ENCODE measurements at places on chromosomes 6 and 20.

- DNase-seq, result no peak
Observed at GRCh38 chr6:134397676-134398075, 79.8 kb upstream of the SGK1 start.

DNA sequence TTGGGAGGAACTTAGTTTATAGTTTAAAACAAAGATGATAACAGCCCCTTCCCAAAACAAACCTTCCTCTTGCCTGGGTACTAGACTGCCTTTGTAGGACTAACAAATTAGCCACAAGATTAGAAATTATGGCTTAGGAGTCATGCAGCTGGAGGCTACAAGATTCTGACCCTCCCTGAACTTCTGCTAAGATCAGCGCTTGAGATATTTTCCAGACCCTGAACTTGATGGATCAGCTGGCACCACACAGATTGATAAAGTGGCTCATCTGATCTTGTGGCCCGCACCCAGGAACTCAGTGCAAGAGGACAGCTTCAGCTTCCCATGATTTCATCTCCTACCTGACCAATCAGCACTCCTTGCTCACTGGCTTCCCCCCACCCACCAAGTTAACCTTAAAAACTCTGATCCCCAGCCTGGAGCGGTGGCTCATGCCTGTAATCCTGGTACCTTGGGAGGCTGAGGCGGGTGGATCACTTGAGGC lies 5.9 kb upstream of the SERINC3 start:
- DNase-seq, result no peak

DNA sequence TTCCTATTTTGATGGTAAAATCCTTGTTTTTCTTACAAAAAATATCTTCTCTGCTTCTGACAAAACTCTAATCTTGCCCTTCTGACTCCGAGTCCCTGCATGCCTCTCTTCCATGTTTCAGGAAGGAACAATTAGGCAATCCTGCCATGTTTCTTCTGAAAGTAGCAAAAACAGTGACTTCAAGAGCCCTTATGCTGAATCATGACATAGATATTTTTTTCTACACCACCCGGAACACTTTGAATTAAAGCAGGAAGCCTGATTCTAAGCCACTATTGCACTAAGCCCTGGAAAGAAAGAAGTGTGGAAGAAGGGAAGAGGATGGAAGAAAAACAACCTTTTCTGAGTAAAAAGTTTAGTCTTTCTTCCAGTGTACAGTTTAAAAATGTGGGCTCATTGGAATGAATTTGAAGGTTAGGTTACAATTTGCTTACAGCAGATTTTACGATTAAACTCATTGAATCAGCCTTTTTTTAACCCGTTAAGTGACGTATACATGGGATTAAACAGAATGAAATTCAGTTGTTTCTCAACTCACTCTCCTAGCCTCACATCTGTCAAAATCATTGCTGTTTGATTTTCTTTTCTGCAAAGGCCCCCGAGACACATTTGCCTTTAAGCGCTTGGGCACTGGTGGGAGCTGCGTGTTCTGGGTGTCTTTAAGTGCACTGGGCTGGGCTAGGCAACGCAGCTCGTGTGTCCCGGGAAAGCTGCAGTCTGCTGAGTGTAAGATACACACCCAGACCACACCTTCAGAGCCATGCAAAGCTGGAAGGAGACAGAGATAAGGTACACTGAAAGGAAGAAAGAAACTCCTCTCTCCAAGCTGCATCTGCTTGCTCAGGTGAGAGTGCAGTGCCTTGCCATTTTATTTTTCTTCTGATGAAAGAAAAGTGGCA lies 159.4 kb upstream of the CITED2 start:
- peak; percentile 6 for DNase-seq

DNA sequence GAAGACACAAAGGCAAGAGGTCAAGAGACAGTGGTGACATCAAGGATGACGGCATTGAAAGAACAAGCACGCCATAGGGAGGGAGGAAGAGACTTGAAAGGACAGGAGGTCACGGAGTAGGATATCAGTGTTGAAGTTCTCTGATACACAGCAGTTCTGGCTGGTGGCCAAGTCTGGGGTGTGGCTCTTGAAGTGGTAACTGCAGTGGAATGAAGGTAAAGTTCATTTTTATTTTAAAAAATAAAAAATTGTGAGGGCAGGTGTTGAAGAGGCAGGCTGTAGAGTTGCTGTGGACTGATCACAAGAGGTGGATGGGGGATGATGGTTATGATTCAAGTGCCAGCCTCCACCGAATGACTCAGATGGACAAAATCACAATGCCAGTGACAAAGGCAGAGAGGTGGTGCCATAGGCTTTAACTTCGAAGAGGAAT lies 53.2 kb upstream of the BMP2 start:
- no peak for DNase-seq

DNA sequence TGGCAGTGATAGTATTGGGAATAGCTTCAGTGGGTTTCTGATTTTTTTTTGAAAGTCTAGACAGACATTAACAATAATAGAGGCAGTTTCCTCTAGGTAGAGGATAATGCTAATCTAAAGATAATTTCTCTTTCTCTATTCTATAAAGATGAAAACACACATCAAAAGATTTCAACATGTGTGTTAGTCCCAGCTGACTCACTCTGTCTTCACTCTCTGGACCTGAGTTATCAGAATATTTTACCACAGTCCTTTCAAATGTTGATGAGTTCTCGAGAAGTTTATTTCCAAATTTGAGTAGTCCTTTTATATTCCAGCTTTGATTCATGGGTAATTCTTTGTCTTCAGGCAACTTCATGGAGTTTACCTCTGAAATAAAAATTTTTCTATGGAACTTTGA lies 17.1 kb downstream of the RPRD1B start:
- DNase-seq, result no peak

GRCh38 chr6:157613011-157613522 lies 210.0 kb upstream of the SNX9 start:
- no peak for DNase-seq

- DNase-seq, result no peak
Observed at GRCh38 chr6:125764121-125764671, 14.8 kb downstream of the HEY2 start.

DNA sequence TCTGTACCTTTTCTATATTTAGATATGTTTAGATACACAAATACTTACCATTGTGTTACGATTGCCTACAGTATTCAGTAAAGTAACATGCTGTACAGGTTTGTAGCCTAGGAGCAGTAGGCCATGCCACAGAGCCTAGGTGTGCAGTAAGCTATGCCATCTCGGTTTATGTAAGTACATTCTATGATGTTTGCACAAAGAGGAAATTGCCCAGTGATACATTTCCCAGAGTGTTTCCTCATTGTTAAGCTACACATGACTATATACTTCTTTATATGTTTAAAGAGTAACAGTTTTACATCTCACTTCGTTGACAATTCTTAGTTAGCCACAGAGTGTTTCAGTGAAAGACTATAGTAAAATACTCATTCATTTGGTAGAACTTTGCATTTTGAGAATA lies 51.5 kb downstream of the SLC35F1 start:
- no peak for DNase-seq

DNA sequence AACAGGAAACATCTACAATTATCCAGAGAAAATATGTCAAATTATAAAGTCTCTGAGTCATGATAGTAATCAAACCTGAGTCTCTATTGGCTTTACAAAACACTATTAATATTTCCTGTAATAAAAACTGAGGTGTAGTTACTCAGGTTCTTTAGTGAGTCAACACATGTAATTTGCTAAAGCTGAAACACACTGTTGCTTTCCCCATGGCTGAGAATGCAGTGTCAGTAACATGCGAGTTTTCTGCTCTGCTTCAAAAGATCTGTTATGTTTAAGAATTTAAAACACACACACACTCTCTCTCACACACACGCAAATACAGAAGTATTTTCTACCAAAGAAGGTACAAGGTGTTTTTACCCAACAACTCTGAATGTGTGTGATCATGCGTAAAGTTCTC lies 38.6 kb downstream of the ATXN1 start:
- no peak for DNase-seq

GRCh38 chr6:34524971-34525370 lies 31.2 kb downstream of the SPDEF start:
- DNase-seq, result no peak

- DNase-seq, result peak; percentile 54
Observed at GRCh38 chr20:47489448-47489872, 12.2 kb upstream of the NCOA3 start.

DNA sequence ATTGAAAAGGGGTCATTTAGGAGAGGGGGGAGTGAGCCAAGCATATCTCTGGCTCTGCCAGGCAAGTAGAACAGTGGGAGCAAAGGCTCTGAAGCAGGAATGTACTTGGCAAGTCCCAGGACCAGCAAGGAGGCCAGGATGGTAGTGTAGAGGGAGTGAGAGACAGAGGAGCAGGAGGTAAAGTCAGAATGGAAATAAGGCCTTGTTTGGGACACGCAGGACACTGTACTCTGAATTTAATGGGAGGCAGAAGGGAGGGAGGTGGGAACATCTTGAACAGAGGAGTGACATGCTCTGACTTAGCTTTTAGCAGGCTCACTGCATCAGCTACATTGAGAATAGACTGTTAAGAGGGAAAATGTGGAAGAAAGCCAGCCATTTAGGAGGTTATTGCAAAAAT lies 37.0 kb upstream of the ENPP1 start:
- no peak for DNase-seq

DNA sequence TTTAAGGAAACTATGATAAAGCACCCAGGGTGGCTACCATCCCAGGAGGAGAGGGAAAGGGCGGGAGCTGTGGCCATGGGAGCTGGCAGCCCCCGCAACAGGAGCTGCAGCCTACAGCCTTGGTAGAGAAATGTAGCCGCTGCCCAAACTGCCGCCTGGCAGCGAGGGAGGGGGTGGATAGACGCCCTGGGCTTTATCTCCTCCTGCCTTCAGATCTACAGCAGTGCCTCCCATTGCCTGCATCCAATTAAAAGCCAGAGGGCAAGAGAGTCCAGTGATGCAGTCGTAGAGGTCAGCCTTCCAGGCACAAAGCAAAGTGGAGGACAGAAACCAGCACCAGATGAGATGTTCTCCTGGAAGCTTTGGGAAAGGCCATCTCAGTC lies 35.0 kb upstream of the ZFAND3 start:
- DNase-seq, result no peak

DNA sequence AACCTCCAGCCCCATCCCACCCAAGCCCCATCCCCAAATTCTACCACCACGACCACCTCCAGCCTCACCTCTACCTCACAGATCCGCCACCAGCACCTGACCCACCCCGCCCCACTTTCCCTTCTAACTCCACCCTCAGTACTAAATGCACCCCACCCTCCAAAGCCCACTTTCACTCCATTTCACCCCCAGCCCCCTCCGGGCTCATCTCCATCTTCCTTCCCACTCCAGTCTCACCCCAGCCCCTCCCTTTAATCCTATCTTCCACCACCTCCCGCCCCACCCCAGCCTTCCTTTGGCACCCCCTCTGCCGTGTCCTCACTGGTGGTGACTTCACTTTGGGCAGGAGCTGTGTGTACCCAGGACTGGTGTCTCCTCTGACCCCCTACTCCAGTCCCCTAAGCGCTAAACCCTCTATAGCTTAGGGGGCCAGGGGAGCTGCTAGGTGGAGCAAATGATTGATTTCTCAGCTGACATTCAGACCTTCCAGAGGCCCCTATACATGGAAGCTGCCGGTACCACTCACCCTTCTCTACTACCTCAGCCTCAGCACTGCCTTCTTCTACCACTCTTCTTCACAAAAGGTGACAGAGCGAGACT lies 2.8 kb upstream of the NSFL1C start:
- no peak for DNase-seq

- DNase-seq, result no peak
Observed at GRCh38 chr6:6816716-6817115, 228.2 kb downstream of the LY86 start.

GRCh38 chr6:167831281-167831828 lies 4.6 kb downstream of the AFDN start:
- no peak for DNase-seq

- DNase-seq, result no peak
Observed at GRCh38 chr6:159422041-159422984, 253.1 kb downstream of the FNDC1 start.

- no peak for DNase-seq
Observed at GRCh38 chr6:20705741-20706140, 171.5 kb downstream of the CDKAL1 start.

GRCh38 chr6:37251211-37251780 lies 6.3 kb upstream of the TBC1D22B start:
- DNase-seq, result no peak

DNA sequence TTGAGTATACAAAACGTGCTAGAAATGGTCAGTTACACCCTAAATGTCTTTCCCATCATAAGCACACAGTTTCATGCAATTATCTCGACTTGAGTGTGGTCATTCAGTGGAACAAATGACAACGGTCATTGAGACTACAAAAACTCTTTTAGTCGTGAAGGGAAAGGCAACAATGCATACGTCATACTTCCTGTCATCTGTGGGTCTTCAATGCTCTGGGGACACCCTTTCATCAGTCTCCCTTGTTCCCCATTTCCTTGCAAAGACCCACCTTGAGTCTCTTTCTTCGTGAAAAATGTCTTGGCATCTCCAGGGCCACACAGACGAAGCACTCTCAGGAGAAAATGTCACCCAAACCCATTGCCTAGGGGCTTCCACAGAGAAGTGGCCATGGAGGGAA lies 238.5 kb downstream of the GMPR start:
- no peak for DNase-seq

DNA sequence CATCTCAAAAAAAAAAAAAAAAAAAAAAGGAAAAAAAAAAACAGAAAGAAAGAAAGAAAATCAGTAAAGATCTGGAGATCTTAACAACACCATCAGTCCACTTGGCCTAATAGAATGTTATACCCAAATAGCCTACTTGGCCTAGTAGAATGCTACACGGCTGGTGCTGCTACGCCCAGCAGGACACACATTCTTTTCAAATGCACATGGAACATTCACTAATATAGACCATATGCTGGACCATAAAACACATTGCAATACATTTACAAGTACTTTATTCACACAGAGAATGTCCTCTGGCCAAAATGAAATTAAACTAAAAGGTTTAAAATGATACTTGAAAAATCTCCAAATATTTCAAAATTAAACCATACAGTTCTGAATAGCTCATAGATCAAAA lies 80.0 kb upstream of the TNFAIP3 start:
- DNase-seq, result no peak

DNA sequence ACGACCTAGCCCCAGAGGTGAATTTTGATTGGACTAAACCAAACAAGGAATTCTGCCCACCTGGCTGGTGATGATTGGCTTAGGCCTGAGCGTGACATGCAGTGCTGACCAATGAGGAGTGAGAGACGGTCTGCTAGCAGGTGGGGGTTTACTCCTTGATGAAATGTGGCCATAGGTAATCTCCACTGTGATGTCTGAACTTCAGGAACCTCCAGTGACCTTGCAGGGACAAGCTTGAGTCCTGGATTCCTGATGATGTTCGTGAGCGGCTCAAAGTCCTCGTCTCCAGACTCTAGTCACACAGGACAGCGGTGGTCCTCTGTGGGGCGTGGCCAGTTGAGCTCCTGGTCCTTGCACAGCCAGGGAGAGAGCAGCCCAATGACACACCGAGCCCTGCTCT lies 8.4 kb downstream of the VSX1 start:
- DNase-seq, result no peak

GRCh38 chr20:39338469-39339376 lies 376.6 kb downstream of the DHX35 start:
- DNase-seq, result no peak

- no peak for DNase-seq
Observed at GRCh38 chr6:50147371-50147770, 97.6 kb upstream of the DEFB112 start.
